ACHN (cell line): ENCODE measurements at places on chromosomes 3 and 15.
A peak's percentile ranks its signal among the peaks of the same experiment; 100 is the strongest.

GRCh38 chr3:57169108-57169507 is 4.0 kb upstream of the IL17RD start:
- DNase-seq = no peak

DNA sequence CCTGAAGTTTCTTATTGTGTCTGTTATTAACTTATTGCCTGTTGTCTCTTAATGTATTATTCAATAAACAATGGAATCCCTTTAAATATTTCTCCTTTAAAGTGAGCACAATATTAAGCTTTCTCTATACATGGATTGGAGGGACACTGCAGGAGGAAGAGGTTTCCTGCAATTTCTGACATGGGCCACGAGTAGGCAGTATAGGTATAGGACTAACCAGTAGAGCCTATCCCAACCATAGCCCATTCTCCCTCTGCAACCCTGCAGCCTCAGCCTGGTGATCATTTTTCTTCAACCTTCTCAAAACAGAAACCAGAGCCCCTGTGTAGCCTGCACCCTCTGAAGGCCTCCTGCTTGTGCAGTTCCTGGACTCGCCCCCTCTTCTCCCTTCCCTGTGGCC is 124.8 kb downstream of the NEK10 start:
- no peak for DNase-seq

- no peak for DNase-seq
Measured at GRCh38 chr3:76888856-76889255, 151.0 kb upstream of the ROBO2 start.

DNA sequence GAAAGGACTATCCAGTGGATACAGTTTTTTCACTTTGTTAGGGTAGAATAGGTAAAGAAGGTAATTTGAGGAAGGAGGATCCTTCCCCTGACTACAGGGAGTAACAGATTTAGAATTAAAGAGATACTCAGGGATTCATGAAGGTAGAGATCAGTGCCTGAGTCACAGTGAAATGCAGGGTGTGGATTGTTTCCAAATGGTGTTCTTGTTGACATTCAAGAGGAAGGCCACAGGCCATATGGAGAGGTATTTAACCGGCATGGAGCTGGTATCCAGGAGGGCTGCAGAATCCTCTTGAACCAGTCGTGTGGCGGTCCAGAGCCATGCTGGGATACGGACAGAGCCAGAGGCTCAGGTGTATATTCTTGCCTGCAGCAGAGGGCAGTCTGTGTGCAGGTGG is 28.2 kb downstream of the GYG1 start:
- no peak for DNase-seq

- no peak for DNase-seq
Measured at GRCh38 chr3:195256639-195257453, 14.1 kb downstream of the XXYLT1 start.

GRCh38 chr3:152151216-152151876 is 117.4 kb upstream of the MBNL1 start:
- no peak for DNase-seq

GRCh38 chr3:38647217-38647970 is 2.1 kb downstream of the SCN5A start:
- DNase-seq = no peak

- no peak for DNase-seq
Measured at GRCh38 chr3:147416931-147417330, 7.8 kb downstream of the ZIC1 start.

DNA sequence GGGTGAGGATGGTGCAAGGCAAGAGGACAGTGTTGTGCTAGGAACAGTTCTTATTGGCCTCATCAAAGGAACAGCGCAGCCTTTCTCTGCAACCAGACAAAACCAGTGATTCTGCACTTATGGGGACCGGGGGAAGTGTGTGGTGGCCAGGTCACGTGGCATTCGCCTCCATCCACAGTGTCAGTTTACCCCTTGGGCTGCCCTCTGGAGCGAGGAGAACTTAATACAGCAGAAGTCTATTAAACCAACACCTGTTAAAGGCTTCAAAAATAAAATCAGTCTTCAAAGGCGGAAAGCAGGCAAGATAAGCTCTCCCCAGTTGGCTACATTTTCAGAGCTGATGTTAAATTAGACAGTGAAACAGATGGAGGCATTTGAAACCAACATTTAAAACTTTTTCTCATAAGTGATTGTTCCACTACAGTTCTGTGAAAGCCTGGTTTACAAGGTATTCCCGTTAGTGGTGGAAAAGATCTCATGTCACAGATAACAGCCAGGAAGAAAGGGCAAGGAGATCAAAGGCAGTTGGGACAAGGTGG is 75.2 kb downstream of the LRIG1 start:
- no peak for DNase-seq

GRCh38 chr15:20344601-20345400 is 196.8 kb downstream of the GOLGA6L6 start:
- no peak for DNase-seq

GRCh38 chr15:60916679-60917460 is 312.2 kb downstream of the RORA start:
- DNase-seq = peak; percentile 62

- peak; percentile 68 for DNase-seq
Measured at GRCh38 chr15:101258238-101259144, 6.6 kb upstream of the CHSY1 start.

DNA sequence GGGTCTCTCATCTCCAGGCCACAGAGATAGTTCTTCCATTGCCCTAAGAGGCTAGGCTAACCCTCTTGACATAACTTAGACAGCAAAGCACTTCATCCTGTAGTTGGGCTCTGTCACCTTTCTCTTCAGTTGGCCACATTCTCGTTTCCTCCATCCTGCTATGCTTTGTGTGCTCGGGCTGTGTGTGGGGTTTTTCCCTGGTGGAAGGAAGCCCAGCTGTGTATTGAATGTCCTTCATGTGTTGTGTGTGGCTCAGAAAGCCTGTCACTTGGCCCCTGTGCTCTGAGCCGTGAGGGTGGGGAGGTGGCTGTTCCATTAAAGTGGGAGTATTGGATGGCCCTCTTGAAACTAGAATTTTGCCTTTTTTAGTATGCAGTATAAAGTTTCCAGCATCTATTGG is 8.8 kb upstream of the EXOG start:
- DNase-seq = no peak

GRCh38 chr3:29079358-29079757 is 201.5 kb upstream of the RBMS3 start:
- DNase-seq = no peak

GRCh38 chr3:133451309-133451708 is 51.5 kb downstream of the BFSP2 start:
- no peak for DNase-seq

GRCh38 chr15:87743562-87743961 is 513.0 kb downstream of the NTRK3 start:
- peak; percentile 64 for DNase-seq

GRCh38 chr3:127717357-127718244 is 44.8 kb downstream of the ABTB1 start:
- DNase-seq = no peak

- DNase-seq = no peak
Measured at GRCh38 chr3:87811953-87812352, 246.9 kb downstream of the CGGBP1 start.

DNA sequence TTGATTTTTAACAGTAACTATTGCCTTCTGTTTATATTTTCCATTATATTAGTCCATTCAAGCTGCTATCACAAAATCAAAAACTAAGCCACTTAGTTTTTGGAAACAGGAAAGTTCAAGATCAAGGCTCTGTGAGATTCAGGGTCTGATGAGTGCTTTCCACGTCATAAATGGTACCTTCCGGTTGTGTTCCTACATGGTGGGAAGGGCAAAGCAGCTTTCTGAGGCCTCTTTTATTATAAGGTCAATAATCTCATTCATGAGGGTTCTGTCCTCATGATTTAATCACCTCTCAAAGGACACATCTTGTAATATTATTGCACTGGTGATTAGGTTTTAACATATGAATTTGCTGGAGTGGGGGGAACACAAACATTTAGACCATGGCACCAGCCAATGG is 152.0 kb downstream of the VGLL3 start:
- DNase-seq = no peak

DNA sequence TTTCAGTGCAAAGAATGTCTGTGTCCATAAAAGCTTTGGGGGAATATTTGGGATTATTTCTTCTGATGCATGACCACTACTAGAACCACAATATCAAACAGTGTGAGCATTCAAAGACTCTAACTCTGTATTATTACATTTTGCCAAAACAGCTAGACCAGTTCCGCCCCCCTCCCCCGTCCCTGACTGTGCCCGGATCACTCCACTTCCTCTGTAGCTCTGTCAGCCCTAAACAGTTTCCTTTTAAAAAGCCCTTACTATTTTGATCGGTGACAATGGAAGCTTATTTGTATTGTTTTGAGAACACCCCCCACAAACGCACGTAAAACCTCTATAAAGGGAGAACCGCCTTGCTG is 36.6 kb upstream of the EPHB3 start:
- no peak for DNase-seq

DNA sequence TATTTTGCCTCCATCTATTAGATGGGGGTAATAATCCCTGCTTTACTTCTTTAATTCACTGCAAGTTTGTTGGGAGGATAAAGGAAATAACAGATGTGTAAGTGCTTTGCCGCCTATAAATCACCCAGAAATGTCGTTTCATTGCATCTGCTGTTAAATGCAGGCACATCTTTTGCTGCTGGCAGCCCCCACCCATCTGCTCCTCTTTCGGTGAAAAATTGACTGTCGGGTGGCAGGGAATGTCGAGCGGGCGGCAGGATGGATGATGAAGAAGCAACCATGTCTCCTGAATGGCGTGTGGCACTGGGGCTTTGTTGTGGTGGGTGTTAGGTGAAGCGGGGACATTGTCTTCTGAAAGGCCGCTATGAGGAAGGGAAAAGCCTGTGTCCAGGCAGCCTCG is 543 bp upstream of the REC114 start:
- DNase-seq = no peak

DNA sequence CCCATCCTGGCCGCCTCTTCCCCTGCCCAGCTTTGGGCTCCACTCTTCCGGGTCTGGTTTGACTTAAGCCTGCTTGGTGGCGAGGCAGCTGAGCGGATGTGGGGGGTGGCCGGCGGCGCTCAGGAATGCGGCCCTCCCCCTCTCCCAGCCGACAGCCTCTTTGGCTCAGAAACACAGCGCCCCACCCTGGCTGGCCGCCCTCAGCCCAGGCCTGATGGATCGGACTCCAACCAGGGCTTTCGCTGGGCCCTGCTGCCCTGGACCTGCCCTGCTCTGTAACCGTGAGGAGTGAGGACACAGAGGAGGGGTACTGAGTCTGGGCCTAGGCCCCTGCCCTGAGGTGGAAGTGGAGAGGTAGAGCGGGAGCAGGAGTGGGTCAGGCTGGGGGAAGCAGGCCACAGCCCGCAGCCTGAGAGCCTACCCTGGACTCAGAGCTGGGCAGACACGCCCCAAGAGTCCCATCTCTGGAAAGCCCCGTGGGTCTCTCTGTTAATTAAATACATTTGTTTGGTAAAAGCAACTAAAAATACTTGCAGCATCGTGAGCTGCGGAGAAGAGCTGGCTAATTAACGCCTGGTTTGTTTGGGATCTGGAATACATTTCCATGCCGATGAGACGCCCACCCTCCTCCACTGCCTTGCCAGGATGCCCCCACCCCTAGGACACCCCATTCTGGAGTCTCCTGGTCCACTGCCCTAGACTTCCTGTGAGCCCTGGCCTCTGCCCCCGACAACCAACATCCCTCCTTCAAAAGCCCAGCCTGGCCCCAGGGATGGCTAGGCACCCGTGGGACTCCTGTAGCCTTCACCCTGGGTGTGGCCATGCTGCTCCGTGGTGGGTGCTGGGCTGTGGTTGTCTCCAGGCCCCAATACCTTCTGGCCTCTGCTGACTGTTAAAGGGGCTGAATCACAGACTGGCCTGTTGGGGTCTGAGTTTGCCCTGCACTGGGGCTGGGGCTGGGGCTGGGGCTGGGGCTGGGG is 19.6 kb downstream of the PLXNA1 start:
- DNase-seq = no peak

DNA sequence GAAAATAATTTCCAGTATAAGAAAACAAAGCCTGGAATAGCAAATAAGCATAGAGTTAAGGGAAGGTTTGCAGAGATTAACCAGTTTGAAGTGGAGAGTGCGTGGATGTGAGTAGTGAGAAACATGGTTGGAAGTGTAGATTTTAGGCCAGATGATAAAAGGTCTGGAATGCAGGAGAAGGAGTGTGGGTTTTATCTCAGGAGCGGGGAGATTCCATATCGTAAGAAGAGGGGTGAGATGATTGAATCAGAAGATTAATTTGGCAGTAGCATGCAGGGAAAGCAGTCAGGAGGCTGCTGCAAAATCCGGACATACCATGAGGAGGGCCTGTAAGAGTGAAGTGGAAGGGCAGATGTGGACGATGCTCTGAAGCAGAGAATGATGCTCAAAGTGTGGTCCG is 13.7 kb downstream of the PPARG start:
- DNase-seq = no peak

DNA sequence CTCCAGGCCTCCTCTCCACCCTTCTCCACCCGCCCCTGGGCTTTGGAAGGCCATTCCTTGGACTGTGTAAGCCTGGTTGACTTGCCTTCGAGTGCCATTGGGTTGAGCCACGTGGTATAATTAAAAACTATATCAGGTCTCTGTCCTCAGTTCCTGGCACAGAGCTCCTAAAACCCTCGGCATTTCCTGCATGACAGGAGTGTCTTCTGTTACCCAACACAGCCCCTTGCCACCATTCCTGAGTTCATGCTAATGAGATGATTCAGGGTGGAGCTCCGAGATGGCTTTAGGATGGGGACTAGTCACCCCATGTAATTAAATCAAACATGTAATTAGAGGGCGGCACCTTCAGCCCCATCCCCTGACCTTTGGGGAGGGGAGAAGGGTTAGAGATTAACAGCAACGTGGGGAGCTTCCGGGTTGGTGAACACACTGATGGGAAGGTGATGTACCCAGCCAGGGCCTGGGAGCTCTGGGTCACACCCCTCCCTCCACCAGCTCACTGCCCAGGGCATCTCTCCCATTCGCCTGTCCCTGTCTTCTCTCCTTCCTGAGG is 256.4 kb downstream of the FAM43A start:
- DNase-seq = no peak

DNA sequence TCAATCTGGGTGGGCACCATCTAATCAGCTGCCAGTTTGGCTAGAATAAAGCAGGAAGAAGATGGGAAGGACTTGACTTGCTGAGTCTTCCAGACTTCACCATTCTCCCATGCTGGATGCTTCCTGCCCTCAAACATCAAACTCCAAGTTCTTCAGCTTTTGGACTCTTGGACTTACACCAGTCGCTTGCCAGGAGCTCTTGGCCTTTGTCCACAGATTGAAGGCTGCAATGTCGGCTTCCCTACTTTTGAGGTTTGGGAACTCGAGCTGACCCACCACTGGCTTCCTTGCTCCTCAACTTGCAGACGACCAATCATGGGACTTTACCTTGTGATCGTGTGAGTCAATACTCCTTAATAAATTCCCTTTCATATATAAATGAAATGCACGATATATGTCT is 8.6 kb upstream of the LIPC start:
- no peak for DNase-seq
